ENCODE measurements at places on chromosomes 11 and 22.

- DNase-seq, result no peak
These were observed 2.3 kb upstream of the CRYBB3 start for GRCh38 chr22:25197340-25197739.

GRCh38 chr11:1391165-1392075, 1.7 kb downstream of the BRSK2 start:
- DNase-seq, result no peak

GRCh38 chr11:65392899-65393298, 6.5 kb downstream of the FRMD8 start:
- DNase-seq, result no peak

DNA sequence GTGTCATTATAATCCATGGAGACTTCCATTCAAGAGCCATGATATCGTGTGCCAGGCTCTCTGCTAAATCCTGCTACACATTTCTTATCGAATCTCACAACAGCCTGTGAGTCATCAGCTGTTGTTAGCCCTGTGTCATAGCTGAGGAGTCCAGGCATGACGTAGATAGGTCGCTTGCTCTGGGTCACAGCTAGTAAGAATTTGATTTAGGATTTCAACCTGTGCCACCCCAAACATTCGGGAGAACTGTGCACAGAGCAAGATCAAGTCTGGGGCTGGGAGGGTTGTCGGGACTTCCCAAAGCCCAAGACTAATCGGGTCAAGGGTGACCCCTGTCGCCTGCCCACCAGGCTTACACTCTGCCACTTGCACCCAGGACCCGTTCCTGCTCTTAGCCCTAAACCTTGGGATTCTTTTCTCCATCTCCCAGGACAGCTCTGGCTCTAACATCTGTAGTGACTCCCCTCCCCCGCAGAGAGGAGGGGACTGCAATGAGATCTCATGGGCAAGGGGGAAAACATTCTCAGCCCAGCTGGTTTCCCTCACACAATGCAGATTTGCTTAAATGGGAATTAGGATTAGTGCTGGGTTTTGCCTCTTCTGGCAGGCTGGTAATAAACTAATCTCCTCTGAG, 34.3 kb downstream of the TSPAN18 start:
- DNase-seq, result no peak

GRCh38 chr11:78420796-78421209, 3.2 kb upstream of the GAB2 start:
- DNase-seq, result no peak

GRCh38 chr11:21588754-21589153, 604.1 kb upstream of the ANO5 start:
- DNase-seq, result no peak

- no peak for DNase-seq
These were observed 4.8 kb upstream of the CHKB start for GRCh38 chr22:50587407-50587806.

GRCh38 chr22:34102633-34103032, 182.4 kb upstream of the LARGE1 start:
- no peak for DNase-seq

- DNase-seq, result no peak
These were observed 7.6 kb downstream of the MYO18B start for GRCh38 chr22:25749420-25750169.

DNA sequence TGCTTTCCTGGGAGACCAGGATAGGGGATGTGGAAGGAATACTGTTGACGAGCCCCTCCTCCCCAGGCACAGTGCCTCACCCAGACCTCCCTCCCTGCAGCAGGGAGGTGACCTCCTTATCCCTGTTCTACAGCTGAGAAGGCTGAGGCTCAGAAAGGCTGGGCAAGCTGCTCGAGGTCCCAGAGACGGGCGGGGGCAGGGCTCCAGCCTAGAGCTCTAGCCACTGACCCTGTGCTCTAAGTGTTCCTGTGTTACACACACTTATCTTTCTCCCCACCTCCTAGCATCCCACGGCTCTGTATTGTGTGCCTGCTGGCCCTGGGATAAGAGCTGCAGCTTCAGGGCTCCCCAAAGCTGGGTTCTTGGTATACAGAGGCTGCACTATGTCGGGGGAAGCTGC, 7.9 kb downstream of the CCDC134 start:
- DNase-seq, result no peak

- no peak for DNase-seq
These were observed 251.2 kb downstream of the ETS1 start for GRCh38 chr11:128336203-128336602.

DNA sequence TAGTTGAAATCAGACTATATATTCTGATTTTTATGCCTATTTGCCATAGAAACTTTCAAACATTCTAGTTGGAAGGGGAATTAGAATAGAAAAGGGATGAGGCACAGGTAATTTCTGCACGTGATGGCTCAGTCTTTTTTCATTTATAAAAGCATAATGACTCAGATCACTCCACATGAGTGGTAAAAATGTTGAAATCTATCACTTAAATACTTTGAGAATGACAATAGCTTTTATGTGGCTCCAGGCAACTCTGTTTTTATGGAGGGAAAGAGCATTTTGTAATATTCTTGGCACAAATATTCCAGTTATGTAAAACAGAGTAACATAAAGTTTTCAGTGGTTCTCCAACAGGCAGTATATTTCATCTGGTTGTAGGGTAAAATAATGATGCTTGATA, 5.9 kb upstream of the MMP3 start:
- no peak for DNase-seq

GRCh38 chr22:28397306-28397705, 282.3 kb downstream of the TTC28 start:
- no peak for DNase-seq

GRCh38 chr11:15742626-15743519, 613.5 kb downstream of the SOX6 start:
- no peak for DNase-seq

DNA sequence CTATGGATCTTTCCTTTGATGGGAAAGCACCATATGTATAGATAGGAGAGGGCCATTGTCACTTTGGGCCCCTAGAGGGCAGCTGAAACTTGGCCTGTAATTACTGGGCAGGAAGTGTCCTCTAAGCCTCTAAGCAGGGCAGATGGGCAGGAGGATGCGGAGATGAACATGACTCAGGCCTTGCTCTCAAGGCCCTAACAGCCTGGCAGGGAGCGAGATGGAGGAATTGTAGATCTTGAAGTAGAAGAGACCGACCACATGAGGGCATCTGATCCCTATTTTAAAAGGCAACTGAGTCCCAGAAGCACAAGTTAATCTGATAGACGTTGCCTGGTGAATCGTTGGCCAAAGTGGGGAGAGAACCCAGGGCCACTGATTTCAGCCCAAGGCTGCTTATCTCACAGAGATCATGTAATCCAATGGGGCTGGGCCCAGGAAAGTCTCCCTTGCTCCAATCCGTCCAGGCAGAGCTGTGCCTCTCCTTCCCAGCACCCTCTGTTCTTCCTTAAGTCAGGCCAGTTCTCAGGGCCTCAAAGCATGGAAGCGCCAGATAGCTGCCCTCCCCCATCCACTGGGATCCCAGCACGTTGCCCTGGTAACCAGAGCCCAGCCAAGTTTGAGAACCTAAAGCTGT, 2.5 kb upstream of the SEPTIN3 start:
- peak; percentile 28 for DNase-seq

- no peak for DNase-seq
These were observed 151.5 kb downstream of the ATG16L2 start for GRCh38 chr11:72965672-72966071.

DNA sequence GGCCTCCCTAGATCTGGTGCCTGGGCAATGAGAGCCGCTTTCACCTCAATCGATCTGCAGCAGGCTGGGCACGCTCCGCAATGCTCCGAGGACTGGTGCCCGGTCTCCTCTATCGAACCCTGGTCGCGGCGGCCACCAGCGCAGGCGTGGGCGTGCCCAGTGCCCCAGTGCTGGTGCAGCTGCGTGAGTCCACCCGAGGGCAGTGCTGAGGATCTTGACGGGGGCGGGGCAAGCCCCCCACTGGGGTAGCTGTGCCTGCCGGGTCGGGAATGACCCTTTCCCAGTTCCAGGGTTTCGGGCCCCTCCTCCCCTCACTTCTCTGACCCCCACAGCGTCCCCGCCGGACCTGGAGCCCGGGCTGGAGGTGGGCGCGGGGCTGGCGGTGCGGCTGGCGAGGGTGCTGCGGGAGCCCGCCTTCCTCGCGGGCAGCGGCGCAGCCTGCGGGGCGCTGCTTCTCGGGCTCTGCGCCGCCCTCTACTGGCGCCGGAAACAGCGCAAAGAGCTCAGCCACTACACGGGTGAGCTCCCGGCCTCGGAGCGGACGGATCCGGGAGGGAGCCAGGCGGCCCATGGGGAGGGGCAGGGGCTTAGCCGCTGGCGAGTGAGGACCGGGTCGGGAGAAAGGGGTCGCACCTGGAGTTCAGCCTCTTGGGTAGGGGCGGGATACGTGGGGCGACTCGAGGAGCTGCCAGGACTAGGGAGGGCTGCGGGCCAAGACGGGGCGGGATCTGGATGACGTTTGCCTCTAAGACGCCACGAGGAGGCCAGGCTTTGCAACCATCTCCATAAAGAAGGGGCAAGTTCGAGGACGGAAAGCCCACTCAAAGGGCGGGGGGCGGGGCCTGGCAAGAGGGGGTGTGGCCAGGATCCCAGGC, 10.9 kb downstream of the ROBO3 start:
- DNase-seq, result peak; percentile 63

DNA sequence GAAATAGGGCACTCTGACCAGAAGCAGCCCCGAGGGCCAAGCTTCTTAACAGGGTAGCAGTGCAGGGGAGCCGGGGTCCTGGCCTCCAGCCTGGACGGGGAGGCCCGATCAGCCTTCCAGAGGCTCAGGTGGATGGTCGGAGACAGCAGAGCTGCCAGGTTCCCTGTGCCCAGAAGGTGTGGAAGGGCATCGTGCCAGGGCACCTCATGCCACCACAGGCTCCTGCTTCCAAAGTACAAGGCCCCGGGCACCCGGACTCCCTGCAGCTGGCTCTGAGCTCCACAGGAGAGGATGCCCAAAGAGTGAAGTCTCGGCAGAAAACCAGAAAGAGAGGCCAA, 14.3 kb downstream of the EHD1 start:
- DNase-seq, result no peak

- DNase-seq, result no peak
These were observed 791 bp downstream of the GDPD4 start for GRCh38 chr11:77300695-77301094.

- no peak for DNase-seq
These were observed 16.5 kb downstream of the NAV2 start for GRCh38 chr11:19729141-19729540.

GRCh38 chr11:75386942-75387630, 12.2 kb upstream of the RPS3 start:
- no peak for DNase-seq
